Endothelial cell (in vitro differentiated cells): ENCODE measurements at places on chromosomes 2 and 18.
A peak's percentile ranks its signal among the peaks of the same experiment; 100 is the strongest.

GRCh38 chr2:183070942-183071844 lies 7.4 kb upstream of the DUSP19 start:
- H3K27me3 ChIP-seq = peaks cover 3% of the 10 kb centered on the region
- H3K4me1 ChIP-seq = no peaks in the 10 kb centered on the region
- peak; percentile 58 for DNase-seq
- peaks cover 3% of the 10 kb centered on the region for H3K36me3 ChIP-seq
- no peak overlapping the region for H3K4me3 ChIP-seq

- H3K27me3 ChIP-seq = peaks cover 7% of the 10 kb centered on the region
- H3K4me1 ChIP-seq = peaks cover 40% of the 10 kb centered on the region
- peak overlapping the region; percentile 47 for H3K4me3 ChIP-seq
- H3K27ac ChIP-seq = peak overlapping the region; percentile 72
- peaks cover 49% of the 10 kb centered on the region for H3K36me3 ChIP-seq
Measured at GRCh38 chr2:216661639-216662375, 28.6 kb downstream of the IGFBP2 start.

DNA sequence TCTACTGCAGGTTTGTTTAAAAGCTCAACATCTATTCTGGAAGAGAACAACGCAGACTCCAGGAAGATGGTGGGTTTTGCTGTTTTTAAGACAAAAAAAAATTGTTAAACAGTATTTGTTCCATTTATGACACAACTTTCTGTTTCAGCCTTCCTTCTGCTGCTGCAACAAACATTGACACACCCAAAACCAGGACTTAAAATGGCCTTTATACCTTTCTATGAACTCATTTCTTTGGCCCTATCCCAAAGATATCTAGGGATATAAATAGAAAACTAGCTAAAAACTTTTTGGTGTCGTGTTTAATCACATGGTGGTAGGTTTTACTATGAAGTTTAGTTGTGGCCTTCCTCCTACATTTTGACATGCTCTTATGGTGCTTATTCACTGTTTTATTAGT lies 964 bp upstream of the GALNT3 start:
- H3K36me3 ChIP-seq = no peaks in the 10 kb centered on the region
- H3K4me3 ChIP-seq = peak overlapping the region; percentile 77
- peaks cover 5% of the 10 kb centered on the region for H3K4me1 ChIP-seq
- H3K27me3 ChIP-seq = peaks cover 3% of the 10 kb centered on the region
- H3K27ac ChIP-seq = peak overlapping the region; percentile 49
- no peak for DNase-seq

- no peak overlapping the region for H3K27ac ChIP-seq
- no peak for DNase-seq
- no peaks in the 10 kb centered on the region for H3K36me3 ChIP-seq
- H3K27me3 ChIP-seq = no peaks in the 10 kb centered on the region
Measured at GRCh38 chr2:225620227-225620626, 220.7 kb downstream of the NYAP2 start.

- DNase-seq = no peak
- H3K36me3 ChIP-seq = no peaks in the 10 kb centered on the region
- peaks cover 30% of the 10 kb centered on the region for H3K4me1 ChIP-seq
- H3K27me3 ChIP-seq = no peaks in the 10 kb centered on the region
Measured at GRCh38 chr2:65576861-65577601, 144.6 kb upstream of the SPRED2 start.
